ENCODE measurements at places on chromosomes 7 and 10. TPM values are rescaled to one million over a fixed set of nuclear protein-coding genes. Genes with fewer than 3 reads are reported as not detected.

GRCh38 chr7:139714163-139714901 is 63.5 kb downstream of the HIPK2 start:
- no peak for DNase-seq

GRCh38 chr7:37102518-37103137 is 346.0 kb downstream of the ELMO1 start:
- no peak for DNase-seq

RNLS gene
- 17.9 TPM for total RNA-seq

DNA sequence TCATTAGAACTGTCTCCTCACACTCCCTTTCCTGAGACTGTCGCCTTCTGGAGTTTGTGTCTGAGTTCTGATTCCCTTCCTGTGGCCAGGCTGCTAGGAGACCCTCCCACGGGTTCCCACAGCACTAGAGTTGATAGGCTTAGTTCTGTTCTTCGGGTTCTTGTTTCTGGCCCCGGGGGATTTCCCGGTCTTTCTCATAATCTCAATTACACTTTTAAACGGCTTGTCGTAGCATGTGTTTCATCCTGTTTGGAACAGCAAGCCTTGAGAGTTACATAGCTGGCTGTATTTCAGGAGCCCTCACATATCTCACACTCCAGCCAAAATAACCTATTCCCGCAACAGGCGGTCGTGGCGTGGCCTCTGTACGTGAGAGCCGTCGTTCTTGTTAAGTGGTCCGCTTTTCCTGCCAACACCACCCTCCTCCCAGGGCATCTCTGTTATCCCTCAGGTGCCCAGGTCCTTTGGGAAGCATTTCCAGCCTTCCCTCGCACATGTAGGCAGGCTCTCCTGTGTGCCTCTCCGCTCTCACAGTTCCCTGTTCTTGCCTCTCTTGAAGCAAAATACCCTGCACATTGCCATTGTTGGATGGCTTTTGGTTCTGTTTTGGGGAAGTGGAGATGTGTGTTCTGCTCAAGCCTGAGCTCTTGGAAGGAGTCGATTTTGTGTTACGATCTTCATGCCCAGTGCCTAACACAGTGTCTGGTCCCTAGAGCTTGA is 46.0 kb downstream of the CDC123 start:
- DNase-seq, result peak; percentile 27

Measured in ovary (tissue), 10 donors.